NCI-H1694 (cell line): ENCODE measurements at places on chromosomes 13 and 19.

DNA sequence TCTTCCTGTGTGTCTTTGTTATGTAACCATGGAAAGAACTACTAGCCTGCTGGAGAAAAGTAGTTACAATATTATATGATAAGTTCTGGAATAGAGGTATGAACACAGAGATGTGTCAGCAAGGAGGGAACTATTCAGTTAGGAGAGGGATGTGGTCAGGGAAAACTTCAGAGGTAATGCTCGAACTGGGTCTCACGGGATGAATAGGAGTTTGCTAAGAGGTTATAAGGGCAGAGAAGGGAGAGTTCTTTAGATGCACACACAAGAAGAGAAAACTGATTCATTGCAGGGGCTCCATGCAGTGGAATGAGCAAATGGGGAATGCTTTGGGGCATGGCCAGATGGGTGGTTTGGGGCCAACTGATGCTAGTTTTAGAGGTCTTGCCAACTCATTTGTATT, 46.0 kb upstream of the SIAH3 start:
- no peak for DNase-seq

DNA sequence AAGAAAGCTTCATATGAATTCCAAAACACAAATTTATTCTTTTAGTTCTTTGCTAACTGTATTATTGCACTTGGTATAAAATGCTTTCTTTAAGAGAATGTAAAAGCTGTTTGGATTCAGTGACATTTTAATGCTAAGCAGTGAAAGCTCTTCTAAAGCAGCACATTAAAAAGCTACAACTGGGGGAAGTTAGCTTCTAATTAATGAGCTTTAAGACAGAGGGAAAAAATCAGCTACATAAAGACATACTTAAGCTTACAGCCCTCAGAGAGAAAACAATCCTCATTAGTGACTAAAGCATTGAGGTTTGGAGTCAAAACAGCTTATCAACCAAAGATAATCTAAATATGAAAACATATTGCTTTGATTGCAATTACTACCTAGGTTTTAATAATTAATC, 1222.2 kb upstream of the SPRY2 start:
- no peak for DNase-seq

DNA sequence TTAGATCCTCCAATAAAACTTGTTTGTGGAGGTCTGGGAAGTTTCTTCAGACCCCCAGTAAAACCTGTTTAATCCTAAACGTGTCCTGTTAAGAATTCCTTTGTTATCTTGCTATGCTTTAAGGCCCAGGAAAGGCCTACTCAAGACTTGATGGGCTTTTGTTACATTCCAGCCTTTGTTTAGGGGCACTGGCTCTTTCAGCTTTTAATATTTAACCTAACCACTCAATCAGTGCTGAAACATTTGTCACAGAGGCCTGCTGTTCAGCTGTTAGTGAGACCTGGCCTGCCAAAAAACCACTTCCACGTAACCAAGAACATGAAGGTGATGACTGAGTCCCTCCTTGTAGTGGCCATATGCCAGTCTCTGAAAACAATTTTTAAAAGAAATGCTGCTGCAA, 41.7 kb downstream of the PCDH17 start:
- DNase-seq: no peak

DNA sequence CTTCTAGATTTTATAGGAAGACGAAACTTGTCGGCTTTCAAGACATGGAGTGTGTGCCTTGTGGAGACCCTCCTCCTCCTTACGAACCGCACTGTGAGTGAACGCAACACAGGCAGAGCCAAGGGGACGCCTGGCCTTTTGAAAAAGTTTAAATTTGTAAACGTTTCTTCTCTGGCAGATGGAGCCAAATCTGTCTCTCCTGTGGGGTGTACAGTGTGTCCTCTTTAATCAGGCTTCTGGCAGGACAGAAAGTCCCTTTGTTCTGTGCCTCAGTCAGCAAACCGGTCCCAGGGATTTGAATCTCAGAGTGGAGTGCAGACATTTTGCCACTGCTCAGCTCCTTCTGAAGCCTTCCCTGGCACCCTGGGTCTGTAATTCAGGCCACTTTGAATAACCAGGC, 56.5 kb downstream of the TNFRSF19 start:
- DNase-seq: no peak

GRCh38 chr13:28753946-28754345, 35.2 kb upstream of the SLC46A3 start:
- DNase-seq: no peak

DNA sequence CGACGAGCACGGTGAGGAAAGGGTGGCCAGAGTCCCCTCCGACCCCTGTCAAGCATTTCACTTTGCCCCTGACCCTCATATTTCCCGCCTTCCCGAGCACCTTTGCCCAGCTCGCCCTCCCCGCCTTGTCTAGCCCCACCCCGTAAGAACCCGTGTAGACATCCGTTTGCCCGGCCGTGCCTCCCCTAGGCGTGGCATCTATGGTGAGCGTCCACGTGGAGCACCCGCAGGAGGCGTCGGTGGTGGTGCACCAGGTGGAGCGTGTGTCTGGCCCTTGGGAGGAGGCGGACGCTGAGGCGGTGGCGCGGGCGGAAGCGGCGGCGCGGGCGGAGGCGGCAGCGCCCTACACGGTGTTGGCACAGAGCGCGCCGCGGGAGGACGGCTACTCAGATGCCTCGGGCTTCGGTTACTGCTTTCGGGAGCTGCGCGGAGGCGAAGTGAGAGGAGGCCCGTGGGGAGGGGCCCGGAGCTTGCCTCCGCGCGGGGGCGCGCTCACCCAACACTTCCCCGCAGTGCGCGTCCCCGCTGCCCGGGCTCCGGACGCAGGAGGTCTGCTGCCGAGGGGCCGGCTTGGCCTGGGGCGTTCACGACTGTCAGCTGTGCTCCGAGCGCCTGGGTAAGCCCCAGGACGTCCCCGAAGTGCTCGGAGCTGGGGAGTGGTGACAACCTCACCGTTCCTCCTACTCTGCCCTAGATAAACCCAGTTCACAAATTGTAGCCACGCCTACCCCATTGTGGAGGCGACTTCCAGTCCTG, 4.2 kb downstream of the LTBP4 start:
- no peak for DNase-seq

GRCh38 chr13:33245505-33246158, 39.9 kb downstream of the STARD13 start:
- DNase-seq: no peak

DNA sequence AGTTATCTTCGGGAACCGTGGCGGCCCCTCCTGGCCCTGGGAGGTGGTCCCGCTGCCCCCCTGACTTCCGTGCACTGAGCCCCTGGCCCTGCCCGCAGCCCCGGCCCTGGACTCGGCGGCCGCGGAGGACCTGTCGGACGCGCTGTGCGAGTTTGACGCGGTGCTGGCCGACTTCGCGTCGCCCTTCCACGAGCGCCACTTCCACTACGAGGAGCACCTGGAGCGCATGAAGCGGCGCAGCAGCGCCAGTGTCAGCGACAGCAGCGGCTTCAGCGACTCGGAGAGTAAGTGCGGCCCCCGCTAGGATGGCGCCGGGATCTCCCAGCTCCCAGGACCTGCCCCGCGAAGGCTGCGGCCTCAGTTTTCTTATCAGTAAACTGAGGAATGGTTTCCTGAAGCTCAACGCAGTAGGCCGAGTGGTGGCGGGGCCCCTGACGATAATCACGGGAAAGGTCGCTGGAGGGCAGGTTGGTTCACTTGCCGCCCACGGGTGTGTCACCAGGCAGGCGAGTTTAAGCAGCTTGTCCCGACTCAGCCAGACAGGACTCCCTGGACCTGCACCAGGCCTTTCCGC, 924 bp downstream of the RGCC start:
- DNase-seq: no peak

DNA sequence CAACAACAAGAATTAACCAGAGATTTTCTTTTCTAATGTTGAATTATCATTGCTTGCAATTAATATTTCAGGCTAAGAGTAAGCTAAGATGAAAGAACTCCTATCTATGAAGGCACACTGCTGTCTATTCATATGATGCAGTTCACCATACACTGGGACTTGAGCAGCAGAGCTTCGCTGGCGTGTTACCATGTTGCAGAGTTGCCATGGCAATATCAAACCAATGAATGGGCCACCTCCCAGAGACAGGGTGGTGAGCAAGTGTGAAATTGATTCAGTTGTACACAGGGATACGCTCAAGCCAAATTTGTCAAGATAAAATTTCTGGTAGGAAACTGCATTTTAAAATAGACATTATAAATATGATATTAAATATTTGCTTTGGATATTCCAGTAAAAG, 69.3 kb upstream of the MYO16 start:
- DNase-seq: no peak
